KG1 (cell line): ENCODE measurements at places on chromosomes 11 and 22.

DNA sequence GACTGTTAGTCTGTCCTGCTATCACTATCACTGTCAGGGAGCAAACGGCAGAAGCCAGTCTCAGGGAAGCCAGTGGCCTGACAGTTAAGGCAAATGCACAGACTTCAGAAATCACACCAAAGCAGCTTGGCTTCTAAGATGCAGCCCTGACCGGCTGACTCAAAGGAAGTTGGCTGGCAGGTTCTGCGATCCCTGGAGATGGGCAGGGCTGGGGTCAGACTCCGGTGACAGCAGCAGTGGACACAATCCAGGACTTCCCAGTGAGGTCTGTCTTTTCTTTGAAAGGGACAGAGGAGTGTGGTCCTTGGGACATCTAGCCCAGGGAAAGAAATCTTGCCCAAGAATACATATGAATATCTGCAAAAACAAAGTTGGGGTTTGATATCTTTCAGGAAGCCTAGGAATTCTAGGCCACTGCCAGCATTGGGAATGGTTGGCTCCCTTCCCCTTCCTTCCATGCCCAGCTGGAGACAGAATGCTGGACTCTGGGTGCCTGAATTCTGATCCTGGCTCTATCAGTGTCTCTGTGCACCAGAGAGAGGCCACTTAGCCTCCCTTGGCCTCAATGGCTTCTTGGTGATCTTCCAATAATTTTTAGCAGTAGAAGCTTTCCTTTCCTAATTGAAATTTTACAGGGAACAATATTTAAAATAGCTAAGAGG lies 108.9 kb downstream of the KIRREL3 start:
- no peak for DNase-seq

GRCh38 chr11:71354394-71355105 lies 93.6 kb downstream of the DHCR7 start:
- DNase-seq = no peak

GRCh38 chr22:38777087-38777671 lies 16.8 kb downstream of the DNAL4 start:
- no peak for DNase-seq

DNA sequence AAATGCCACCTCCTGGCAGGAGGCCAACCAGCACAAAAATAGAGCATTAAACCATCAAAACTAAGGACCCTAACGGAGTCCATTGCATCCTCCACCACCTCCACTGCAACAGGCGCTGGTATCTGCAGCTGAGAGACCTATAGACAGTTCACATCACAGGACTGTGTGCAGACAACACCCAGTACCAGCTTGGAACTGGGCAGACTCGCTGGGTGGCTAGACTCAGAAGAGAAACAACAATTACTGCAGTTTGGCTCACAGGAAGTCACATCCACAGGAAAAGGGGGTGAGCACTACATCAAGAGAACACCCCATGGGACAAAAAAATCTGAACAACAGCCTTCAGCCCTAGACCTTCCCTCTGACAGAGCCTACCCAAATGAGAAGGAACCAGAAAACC lies 11.6 kb upstream of the TMEM45B start:
- DNase-seq = no peak

- DNase-seq = no peak
These were observed 26.4 kb upstream of the KIRREL3 start for GRCh38 chr11:127027000-127027399.

DNA sequence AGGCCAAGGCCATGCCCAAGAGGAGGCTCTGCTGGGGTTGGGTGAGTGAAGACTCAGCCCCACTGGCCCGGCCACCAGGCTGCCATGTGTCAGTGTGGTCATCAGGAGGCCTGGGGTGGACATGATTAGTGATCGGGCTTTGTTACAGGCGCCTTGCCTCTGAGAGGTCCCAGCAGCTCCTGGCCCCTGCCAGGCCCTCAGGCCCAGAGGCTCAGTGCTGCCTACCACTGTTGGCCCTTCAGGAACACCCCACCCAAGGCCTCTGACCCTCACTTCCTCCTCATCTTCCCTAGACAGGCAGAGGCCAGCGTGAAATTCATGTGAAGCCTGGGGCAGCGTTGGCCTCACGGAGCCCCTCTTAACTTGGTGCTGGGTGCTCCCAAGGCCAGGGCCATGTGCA lies 2.2 kb downstream of the MRPL23 start:
- DNase-seq = no peak

DNA sequence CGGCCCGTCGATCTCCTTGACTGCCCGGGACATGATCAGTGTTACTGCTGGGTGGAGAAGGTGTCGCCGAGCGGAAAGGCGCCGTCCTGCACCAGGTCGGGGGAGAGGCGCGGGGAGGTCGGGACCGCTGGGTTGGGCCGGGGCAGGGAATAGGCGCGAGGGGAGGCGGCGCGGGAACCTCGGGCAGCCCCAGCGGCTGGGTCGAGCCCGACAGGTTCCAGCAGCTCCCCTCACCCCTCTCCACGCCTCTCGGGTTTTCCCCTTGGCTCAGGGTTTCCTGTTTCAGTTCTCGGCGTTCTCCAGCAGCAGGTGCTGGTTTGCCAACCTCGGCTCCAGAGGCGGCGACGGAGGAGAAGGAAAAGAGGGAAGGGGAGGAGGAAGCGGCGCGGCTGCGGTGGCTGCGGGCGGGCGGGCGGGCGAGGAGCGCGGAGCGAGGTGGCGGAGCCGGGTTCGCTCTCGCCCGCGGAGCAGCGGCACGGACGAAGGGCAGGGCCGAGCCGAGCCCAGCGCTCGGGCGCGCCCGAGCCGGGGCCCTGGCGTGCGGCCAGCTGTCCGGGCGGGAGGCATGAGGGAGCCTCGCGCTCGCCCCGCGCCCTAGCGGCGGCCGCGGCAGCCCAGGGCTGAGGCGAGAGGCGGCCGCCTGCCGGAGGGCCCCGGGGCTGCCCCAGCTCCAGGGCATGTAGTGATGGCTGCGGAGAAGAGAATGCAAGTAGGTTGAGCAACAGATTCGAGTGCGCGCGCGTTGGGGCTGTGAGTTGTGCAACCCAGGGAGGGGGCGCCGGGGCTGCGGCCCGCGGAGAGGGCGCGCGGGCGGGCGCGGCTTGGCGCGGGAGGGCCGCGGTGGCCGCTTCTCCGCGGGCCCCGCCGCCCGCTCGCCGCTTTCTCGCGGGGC lies at the start of gene ZC3H12C:
ZC3H12C (plus strand) TSS at position 878 of the 892 bp plus-strand sequence. CDS start 20 bp downstream, outside the sequence.
- peak; percentile 72 for DNase-seq

GRCh38 chr11:79249295-79249993 lies 191.4 kb downstream of the TENM4 start:
- no peak for DNase-seq

- no peak for DNase-seq
These were observed 64.7 kb upstream of the FAT3 start for GRCh38 chr11:92159931-92160330.

GRCh38 chr11:70423523-70424505 lies 25.5 kb downstream of the CTTN start:
- peak; percentile 76 for DNase-seq

GRCh38 chr11:121389651-121390050 lies 62.5 kb upstream of the SORL1 start:
- DNase-seq = no peak

GRCh38 chr11:5275369-5276110 lies 5.8 kb upstream of the HBE1 start:
- DNase-seq = no peak

DNA sequence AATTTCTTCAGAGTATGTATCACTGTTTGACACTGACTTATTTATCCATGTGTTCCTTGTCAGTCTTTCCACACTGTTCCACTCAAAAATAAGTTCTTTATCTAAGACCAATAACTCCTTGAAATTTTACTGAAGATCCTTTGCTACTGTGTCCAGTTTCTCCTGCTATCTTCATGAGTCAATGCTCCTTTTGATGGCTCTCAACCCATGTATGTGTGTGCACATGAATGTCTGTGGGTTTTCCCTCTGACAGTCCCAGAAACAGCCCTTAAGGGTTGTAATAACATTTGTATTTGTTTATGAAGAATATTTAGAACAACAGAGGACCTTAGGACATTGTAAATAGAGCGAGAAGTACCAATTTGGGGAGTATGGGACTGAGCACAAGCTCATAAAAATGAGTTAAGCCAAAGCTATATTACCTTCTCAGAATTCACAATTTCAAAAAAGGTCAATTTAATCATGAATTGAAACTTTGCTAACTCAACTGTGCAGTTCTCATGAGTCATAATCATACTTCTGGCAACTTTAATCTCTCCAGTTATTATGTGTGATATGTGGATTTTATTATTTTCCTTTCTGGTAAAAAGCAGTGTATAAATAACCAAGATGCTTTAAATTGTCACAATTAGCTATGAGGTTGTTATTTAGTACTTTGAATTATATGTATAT lies 533.6 kb downstream of the CNTN5 start:
- DNase-seq = no peak

GRCh38 chr11:63530021-63530420 lies 6.6 kb upstream of the PLAAT4 start:
- no peak for DNase-seq

DNA sequence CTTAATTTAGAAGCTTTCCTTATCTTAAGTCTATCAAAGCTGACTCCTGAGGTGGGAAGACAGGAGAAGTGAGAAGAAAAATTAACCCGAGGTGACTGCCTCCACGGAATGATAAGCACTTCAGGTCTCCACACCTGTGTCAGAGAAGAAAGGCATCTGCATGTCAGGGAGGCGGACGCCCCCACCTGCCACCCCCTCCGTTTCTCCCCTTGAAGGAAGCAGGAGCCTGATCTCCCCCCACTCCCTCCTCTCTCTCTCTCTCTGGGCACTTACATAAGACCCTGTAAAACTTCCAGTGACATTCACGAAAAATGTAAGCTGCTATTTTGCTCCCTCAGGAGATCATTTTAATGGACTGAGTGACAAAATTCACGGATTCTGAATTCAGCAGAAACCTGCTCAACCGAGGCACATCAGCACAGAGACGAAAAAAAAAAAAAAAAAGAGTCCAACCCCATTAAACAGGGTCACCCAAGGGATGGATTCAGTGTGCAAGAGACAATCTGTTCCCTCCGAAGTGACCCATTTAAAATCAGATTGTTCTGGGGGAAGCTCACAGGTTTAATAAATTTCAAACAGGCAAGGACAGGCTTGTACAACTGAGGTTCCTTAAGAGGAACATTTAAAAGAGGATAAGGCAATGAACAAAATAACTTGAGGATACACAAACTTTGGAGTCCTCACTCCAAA lies 1.5 kb downstream of the LARGE1 start:
- DNase-seq = no peak

GRCh38 chr11:118634431-118635236 lies 27.2 kb downstream of the PHLDB1 start:
- DNase-seq = no peak

DNA sequence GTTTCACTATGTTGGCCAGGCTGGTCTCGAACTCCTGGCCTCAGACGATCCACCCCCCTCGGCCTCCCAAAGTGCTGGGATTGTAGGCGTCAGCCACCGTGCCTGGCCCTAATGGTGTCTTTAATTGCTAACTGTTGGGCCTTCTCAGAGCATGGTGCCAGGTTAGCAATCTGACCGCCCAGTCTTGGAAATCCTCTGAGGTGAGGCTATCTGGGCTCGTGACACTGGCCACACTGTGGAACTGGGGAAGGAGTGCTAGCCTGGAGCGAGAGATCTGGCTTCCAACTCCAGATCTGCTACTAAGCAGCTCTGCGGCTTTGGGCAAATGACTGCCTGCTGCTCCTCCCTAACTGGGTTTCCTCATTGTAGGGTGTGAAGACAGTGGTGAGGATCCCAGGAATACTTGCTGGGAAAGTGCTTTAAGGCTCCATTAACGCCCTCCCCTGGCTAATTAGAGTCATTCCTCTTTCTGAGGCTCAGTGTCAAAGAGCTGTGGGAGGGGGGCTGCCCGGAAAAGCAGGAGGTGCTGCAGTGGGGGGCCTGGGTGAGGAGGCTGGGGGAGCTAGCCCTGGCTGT lies 35.4 kb downstream of the CHRDL2 start:
- DNase-seq = no peak

- no peak for DNase-seq
These were observed 28.6 kb downstream of the GNB1L start for GRCh38 chr22:19825904-19826618.

- no peak for DNase-seq
These were observed 18.4 kb downstream of the GRIK4 start for GRCh38 chr11:120529911-120530310.

- DNase-seq = no peak
These were observed 8.0 kb upstream of the COMT start for GRCh38 chr22:19933341-19934241.

DNA sequence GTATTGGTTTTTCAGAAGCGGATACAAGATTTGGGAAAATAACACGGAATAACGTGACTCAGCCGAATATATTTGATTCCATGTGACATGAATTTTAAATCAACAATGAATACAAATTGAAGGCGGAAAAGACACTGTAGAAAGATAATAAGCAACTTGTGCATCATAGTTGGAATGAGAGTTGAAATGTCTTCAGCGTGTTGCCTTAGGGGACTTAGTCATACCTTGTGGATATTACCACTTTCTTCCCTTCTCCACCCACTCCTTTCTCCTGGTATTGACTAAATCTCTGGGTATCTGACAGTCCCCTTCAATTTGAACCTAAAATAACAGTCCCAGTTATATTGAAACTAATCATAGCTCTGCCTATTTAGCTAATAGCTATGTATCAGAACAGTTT lies 2373.1 kb upstream of the RAG2 start:
- DNase-seq = no peak

- no peak for DNase-seq
These were observed 18.7 kb upstream of the ACER3 start for GRCh38 chr11:76841923-76842452.

DNA sequence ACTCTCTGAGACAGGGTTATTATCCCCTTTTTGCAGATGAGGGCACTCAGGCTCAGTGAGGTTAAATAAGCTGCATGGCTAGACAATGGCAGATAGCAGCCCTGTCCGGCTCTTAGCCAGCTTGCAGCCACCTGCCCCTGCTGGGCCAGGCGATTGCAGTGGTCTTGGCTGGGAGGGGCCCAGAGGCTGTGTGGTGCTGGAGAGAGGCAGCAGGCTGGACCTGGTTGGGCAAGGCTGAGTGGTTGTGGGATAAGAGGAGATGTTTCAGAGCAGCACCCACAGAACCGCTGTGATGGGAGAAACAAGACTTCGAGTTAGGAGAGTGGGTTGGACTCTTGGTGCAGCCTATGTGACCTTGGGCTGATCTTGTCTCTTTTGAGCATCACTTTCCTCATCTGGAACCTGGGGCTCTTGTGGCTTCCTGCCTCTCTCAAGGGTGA lies 25.5 kb downstream of the PTPRJ start:
- DNase-seq = no peak

DNA sequence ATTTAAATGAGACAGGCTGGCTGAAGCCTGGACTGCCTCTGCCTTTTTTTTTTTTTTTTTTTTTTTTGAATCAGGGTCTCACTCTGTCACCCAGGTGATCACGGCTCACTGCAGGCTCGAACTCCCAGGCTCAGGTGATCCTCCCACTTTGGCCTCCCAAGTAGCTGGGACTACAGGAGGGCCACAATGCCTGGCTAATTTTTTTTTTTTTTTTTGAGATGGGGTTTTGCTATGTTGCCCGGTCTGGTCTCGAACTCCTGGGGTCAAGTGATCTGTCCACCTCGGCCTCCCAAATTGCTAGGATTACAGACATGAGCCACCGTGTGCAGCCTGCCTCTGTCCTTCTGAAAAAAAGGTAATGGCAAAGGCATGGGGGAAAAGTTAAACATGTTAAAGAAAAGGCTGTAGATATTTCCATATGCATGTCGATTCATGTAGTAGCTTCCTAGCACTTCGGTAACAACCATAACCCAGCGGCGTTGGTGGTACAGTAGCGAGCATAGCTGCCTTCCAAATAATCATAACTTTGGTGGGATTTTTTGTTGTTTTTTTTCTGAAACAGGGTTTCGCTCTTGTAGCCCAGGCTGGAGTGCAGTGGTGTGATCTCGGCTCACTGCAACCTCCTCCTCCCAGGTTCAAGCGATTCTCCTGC lies 48.8 kb downstream of the MCHR1 start:
- DNase-seq = no peak
